ENCODE measurements at places on chromosomes 16 and 17.

- DNase-seq: no peak
- no peaks in the 10 kb centered on the region for H3K4me1 ChIP-seq
- H3K27ac ChIP-seq: no peak overlapping the region
- H3K36me3 ChIP-seq: no peaks in the 10 kb centered on the region
- H3K27me3 ChIP-seq: no peaks in the 10 kb centered on the region
These were observed 1.6 kb downstream of the CHD9 start for GRCh38 chr16:53056392-53056881.

- no peaks in the 10 kb centered on the region for H3K4me1 ChIP-seq
- DNase-seq: no peak
- no peaks in the 10 kb centered on the region for H3K36me3 ChIP-seq
- H3K27me3 ChIP-seq: no peaks in the 10 kb centered on the region
- H3K27ac ChIP-seq: no peak overlapping the region
- no peak overlapping the region for H3K4me3 ChIP-seq
These were observed 58.7 kb upstream of the NOL11 start for GRCh38 chr17:67659028-67659427.

DNA sequence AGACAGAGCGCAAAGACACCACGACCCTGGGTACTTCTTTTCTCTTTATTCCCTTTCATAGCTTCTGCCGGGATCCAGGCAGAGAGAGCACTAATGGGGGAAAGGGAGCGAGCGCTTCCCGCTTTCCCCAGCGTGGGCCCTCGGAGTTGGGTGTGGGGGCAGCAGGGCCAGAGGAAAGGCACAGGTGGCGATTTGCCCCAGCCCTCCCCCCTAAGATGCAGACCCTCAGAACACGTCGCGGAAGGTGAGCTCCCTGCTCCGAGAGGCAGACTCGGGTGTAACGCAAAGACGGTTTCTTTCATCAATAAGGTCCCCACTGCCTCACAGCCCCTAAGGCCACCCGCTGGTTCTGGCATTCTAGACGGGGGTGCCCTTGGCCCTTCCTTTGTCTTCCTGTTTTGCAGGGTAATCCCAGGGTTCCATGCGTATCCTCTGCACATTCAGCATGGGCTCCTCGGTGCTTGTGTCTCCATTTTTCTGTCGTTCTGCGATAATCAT lies 570 bp upstream of the NME3 start:
- no peak for DNase-seq
- no peaks in the 10 kb centered on the region for H3K36me3 ChIP-seq
- no peaks in the 10 kb centered on the region for H3K4me1 ChIP-seq

DNA sequence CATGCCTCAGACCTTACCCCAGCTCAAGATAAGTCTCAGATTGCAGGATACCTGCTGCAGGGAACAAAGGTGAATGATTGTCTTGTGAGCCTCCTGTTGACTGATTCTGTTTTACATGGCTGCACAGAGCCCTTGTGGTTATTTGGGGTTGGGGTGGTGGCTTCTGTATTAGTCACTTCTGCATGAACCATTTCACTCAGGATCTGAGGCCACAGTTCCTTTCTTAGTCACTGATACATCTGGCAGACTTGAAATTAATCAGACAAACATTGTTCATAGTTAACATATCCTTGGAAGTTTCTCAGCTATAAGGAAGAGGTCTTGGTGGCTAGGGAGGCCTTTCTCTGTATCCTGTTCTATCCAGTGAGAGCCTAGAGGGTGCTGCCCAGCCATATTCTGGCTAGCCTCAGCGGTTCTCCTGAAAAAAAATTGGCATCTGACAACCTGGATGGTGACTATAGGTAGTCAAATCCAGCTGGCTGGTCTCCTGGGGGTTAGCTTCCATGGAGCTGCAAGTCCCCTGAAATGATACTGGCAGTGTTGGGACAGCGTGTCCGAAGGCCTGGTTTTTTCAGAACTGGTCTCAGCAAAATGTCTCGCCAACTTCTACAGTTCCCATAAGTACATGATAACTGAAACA lies 8.4 kb upstream of the PLK1 start:
- H3K4me3 ChIP-seq: no peak overlapping the region
- no peak overlapping the region for H3K27ac ChIP-seq
- DNase-seq: no peak
- no peaks in the 10 kb centered on the region for H3K4me1 ChIP-seq
- no peaks in the 10 kb centered on the region for H3K27me3 ChIP-seq

GRCh38 chr17:1967213-1967612 lies 57.9 kb downstream of the RTN4RL1 start:
- H3K4me3 ChIP-seq: no peak overlapping the region
- H3K27ac ChIP-seq: no peak overlapping the region
- H3K36me3 ChIP-seq: no peaks in the 10 kb centered on the region
- no peak for DNase-seq
- no peaks in the 10 kb centered on the region for H3K4me1 ChIP-seq
- no peaks in the 10 kb centered on the region for H3K27me3 ChIP-seq

DNA sequence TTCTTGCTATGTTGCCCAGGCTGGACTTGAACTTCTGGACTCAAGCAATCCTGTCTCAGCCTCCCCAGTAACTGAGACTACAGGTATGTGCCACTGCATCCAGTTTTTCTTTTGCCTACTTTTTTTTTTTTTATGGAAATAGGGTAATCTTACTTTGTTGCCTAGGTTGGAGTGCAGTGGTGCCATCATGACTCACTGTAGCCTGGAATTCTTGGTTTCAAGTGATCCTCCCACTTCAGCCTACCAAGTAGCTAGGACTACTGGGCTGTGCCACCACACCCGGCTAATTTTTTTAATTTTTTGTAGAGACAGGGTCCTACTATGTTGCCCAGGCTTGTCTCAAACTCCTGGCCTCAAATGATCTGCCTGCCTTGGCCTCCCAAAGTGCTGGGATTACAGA lies 10.0 kb downstream of the LRRC36 start:
- H3K4me3 ChIP-seq: no peak overlapping the region
- no peaks in the 10 kb centered on the region for H3K27me3 ChIP-seq
- H3K4me1 ChIP-seq: no peaks in the 10 kb centered on the region
- DNase-seq: no peak
- H3K36me3 ChIP-seq: no peaks in the 10 kb centered on the region

GRCh38 chr16:22235839-22236745 lies 30.0 kb downstream of the EEF2K start:
- peak overlapping the region; percentile 45 for H3K27ac ChIP-seq
- H3K4me1 ChIP-seq: no peaks in the 10 kb centered on the region
- no peak overlapping the region for H3K4me3 ChIP-seq
- no peak for DNase-seq
- H3K36me3 ChIP-seq: no peaks in the 10 kb centered on the region

GRCh38 chr16:72952811-72953271 lies 95.1 kb downstream of the ZFHX3 start:
- no peak overlapping the region for H3K4me3 ChIP-seq
- H3K36me3 ChIP-seq: peaks cover 5% of the 10 kb centered on the region
- DNase-seq: no peak
- peak overlapping the region; percentile 5 for H3K27ac ChIP-seq

DNA sequence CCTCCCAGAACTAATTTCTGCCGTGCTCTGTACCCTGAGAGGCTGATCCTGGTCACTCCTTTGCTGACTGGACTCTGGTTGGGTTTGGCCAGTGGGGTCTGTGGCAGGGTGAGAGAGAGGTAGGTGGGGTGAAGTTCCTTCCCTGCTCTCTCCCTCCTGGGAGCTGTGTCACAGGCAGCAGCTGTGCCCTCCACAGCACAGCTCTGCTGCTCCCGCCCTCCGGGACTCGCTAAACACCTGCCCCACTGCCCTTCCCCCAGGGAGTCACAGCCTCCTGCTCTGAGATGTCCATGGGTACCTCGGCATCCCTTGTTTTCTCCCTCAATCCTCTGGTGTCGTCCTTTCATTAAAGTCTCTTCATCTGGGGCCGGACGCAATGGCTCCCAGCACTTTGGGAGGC lies 66.4 kb downstream of the SRCIN1 start:
- H3K4me1 ChIP-seq: no peaks in the 10 kb centered on the region
- H3K4me3 ChIP-seq: no peak overlapping the region
- no peak for DNase-seq
- no peaks in the 10 kb centered on the region for H3K27me3 ChIP-seq
- H3K27ac ChIP-seq: no peak overlapping the region

DNA sequence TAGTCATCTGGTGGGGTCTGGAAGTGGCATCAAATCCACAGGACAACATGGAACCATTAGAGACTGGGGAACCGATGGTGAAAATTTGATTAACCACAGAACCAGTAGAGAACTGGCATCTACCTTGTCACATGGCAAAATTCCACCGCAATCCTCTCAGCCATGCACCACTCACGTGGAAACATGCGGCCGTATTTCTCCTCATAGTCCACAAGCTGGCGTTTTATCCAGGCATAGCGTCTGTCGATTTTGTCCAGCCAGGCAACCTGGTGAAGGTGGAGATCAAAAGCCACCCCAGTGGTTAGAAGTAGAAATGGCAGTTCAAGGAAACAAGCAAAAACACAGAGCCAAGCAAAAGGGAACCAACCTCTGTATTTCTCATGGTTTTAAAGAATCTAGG lies 87.6 kb downstream of the VPS53 start:
- no peak overlapping the region for H3K27ac ChIP-seq
- H3K27me3 ChIP-seq: no peaks in the 10 kb centered on the region
- H3K36me3 ChIP-seq: peaks cover 8% of the 10 kb centered on the region

- H3K27me3 ChIP-seq: no peaks in the 10 kb centered on the region
- no peaks in the 10 kb centered on the region for H3K36me3 ChIP-seq
- H3K27ac ChIP-seq: no peak overlapping the region
- no peak overlapping the region for H3K4me3 ChIP-seq
These were observed 2.8 kb downstream of the PTX4 start for GRCh38 chr16:1485847-1486496.

- H3K4me1 ChIP-seq: no peaks in the 10 kb centered on the region
- no peak overlapping the region for H3K27ac ChIP-seq
- H3K4me3 ChIP-seq: no peak overlapping the region
- H3K27me3 ChIP-seq: no peaks in the 10 kb centered on the region
- H3K36me3 ChIP-seq: peaks cover 3% of the 10 kb centered on the region
These were observed 23.0 kb downstream of the GSPT1 start for GRCh38 chr16:11892761-11893160.

DNA sequence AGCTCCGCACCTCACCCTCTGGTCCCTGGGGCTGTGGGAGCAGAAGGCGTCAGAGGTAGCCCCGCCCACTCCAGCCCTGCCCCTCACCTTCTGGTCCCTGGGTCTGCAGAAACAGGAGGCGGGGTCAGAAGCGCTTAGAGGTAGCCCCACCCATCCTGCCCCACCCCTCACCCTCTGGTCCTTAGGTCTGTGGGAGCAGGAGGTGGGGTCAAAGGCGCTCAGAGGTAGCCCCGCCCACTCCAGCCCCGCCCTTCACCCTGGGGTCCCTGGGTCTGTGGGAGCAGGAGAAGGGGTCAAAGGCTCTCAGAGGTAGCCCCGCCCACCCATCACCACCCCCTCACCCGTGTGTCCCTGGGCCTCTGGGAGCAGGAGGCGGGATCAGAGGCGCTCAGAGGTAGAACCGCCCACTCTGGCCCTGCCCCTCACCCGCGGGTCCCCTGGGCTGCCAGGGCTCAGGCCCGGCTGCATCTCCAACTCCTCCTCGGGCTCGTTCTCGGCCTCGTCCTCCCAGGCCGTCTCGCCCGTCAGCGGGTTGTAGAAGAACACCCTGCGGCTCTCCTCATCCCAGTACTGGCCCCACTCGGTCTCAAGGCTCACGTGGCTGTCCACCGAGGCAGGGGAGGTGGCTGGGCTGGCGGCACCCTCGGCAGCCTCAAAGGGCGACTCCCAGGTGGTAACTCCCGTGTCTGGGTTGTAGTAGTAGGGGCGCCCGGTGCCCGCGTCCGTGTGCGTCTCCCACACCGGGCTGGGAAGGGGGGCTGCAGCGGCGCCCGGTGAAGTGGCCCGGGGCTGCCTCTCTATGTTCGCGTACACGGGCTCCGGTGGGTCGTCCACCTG lies 27.2 kb downstream of the ARHGAP27 start:
- peak; percentile 75 for DNase-seq
- no peaks in the 10 kb centered on the region for H3K27me3 ChIP-seq
- H3K36me3 ChIP-seq: no peaks in the 10 kb centered on the region
- H3K4me3 ChIP-seq: no peak overlapping the region
- H3K27ac ChIP-seq: no peak overlapping the region

DNA sequence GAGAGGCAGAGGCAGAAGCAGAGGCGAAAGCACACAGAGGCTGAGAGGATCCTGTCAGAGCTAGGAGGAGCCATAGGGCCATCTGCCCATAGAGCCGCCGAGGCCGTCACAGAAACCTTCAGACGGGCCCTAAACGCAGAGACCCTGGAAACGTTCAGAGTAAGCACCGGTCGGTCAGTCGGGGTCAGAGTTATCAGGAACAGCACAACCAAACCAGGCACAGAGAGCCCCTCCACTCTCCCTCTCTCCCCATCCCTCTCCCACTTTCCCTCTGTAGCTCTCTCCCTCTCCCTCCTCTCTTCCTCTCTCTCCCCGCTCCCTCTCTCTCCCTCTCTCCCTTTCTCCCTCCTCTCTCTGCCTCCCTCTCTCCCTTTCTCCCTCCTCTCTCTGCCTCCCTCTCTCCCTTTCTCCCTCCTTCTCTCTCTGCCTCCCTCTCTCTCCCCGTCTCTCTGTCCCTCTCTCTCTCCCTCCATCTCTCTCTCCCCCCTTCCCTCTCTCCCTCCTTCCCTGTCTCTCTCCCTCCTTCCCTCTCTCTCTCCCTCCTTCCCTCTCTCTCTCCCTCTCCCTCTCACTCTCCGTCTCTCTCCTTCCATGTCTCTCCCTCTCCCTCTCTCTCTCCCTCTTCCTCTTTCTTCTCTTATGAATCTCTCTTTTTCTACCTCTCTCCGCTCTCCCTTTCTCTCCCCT lies 138.9 kb downstream of the C16orf95 start:
- no peaks in the 10 kb centered on the region for H3K27me3 ChIP-seq
- H3K27ac ChIP-seq: peak overlapping the region; percentile 3
- H3K4me3 ChIP-seq: no peak overlapping the region
- no peak for DNase-seq

- no peak for DNase-seq
- H3K27ac ChIP-seq: no peak overlapping the region
- no peaks in the 10 kb centered on the region for H3K4me1 ChIP-seq
These were observed 330.7 kb downstream of the KIF2B start for GRCh38 chr17:54153423-54153822.

DNA sequence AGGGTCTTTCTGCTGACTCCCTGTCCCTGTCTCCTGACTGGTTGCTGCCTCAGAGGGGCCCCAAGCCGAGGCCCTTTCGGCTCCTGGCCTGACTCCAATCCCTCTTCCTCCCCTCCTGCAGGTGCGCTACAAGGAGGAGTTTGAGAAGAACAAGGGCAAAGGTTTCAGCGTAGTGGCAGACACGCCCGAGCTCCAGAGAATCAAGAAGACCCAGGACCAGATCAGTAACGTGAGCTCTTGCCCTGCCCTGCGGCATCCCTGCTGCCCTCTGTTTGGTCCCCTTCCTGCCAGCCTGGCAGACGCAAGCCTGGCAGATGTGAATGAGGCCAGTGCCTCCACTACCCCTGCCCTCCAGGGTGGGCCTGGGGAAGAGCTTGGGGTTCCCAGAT lies 27.1 kb upstream of the LASP1NB start:
- H3K36me3 ChIP-seq: no peaks in the 10 kb centered on the region
- H3K4me1 ChIP-seq: peaks cover 3% of the 10 kb centered on the region
- no peak for DNase-seq
- no peak overlapping the region for H3K4me3 ChIP-seq
- H3K27ac ChIP-seq: no peak overlapping the region
